Progenitor cell of endocrine pancreas (in vitro differentiated cells): ENCODE measurements at places on chromosomes 5 and 9.

- DNase-seq, result no peak
Measured at GRCh38 chr9:85213650-85214607, 527.8 kb downstream of the AGTPBP1 start.

DNA sequence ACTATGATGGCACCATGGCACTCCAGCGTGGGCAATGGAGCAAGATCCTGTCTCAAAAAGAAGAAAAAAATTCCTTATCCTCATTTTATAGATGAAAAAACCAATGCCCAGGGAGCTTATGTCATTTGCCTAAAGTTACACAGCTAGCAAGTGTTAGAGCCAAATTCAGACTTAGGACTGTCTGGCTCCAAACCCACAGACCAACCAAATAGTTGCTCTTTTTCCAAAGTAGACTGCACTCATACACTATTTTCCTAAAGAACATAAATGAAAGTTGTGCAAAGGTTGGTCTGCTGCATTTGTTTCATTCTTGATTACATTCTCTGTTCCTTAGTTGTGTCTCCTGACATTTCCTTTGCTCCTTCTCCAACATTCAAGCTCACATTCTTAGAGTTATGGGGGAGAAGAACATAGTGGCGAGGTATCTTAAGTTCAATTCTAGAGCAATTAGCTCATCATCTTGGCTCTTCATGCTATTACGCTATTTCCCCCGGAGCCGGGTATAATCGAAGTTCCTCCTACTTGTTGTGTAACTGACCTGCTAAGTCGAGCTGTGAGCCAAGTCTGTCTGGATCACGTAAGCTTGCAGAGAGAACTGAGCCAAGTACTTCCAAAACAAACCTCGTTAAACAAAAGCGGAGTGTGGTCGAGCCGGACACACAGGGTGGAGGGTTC, 138.3 kb downstream of the RFK start:
- no peak for DNase-seq

GRCh38 chr5:130652176-130652575, 512.9 kb downstream of the HINT1 start:
- no peak for DNase-seq

GRCh38 chr9:109990541-109990940, 210.5 kb downstream of the PALM2AKAP2 start:
- DNase-seq, result no peak

- DNase-seq, result peak; percentile 30
Measured at GRCh38 chr5:110865400-110866094, 126.7 kb downstream of the SLC25A46 start.

- no peak for DNase-seq
Measured at GRCh38 chr5:60101573-60101972, 208.0 kb upstream of the PDE4D start.

DNA sequence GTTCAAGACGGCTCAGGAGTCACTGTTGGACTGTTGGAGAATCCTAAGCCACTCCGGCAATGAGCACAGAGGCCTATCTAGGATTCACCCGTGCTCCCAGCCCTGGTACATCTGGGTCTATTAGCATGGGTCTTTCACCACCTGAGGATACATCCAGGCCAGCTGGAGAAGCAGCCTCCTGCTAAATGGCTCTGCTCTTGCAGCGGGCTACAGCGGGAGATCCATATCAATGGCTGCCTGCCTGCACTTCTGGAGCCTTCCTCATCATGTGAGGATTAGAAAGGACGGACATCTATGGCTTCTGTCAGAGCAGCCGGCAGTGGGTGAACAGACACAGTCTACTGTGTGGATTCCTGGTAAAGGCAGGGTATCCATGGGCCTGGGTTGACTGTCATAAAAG, 357.4 kb downstream of the MLLT3 start:
- DNase-seq, result no peak

DNA sequence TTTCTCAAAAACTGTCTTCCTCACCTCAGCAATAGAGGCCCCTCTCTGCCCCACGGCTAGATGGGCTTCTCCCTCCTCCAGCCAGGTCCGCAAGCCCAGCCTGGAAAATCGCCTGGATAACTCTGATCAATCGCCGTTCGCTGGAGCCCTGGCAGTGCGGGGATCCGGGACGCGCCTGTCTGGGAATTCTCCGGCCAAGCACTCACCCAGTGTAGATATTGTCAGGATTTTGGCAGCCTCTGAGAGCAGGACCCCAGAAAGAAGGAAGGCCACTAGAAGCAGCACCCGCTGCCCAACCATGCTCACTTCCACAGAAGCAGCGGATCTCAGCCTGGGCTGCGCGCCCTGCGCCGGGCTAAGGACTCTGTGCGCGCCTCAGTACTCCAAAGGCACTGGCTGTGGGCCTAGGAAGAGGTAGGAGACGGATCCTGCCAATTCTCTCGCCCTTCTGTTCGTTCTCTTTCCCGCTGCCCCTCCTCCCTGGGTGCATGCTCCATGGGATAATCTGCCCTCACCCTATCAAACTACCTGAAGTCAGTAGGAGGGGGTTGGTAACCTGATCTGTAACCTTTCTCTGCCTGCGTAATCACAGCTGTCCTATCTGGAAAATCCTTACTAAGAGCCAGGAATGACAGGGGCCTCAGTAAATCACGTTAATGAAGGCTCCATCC, at the start of gene UGT3A1:
Gene UGT3A1 (minus strand): TSS at position 450 of the 671 bp plus-strand sequence. CDS start 150 bp downstream, at position 300.
- peak; percentile 17 for DNase-seq
